ENCODE measurements at places on chromosomes 11 and 22.

- DNase-seq: peak; percentile 75
Measured at GRCh38 chr11:118224511-118225188, at the start of gene JAML. Gene JAML (minus strand): TSS chr11:118225011. CDS start chr11:118214866, 10,145 bp downstream.

DNA sequence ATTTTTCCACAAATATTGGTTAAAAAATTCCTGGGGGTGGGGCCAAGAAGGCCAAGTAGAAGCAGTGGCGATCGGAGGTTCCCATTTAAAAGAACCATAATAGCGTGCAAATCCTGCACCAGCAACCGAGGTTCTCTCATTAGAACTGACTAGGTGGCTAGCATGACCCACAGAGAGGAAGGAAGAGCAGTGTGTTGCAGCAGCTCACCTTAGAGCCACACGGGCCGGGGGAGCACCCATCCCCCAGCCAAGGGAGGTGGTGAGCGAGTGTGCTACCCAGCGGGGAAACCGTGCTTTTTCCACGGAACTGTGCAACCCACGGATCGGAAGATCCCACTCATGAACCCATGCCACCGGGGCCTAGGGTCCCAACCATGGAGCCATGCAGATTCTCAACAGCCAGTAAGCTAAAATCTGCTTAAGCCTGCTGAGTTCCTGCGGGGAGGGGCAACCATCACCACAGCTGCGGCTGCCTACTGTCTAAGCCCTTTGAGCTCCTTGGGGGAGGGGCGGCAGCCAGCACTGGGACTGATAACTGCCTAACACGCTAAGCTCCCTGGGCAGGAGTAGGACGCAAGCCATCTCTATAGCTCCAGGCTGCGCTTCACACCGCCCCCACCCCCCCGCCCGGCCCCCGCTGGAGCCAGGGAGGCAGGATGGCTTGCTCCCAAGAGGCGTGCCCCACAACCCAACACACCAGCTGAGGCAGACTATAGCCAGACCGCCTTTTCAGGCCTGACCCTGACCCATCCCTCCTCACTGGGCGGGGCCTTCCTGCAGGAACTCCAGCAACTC, 21.0 kb upstream of the HTATIP2 start:
- peak; percentile 54 for DNase-seq

GRCh38 chr11:60927600-60927999, 3.3 kb downstream of the TMEM132A start:
- no peak for DNase-seq

DNA sequence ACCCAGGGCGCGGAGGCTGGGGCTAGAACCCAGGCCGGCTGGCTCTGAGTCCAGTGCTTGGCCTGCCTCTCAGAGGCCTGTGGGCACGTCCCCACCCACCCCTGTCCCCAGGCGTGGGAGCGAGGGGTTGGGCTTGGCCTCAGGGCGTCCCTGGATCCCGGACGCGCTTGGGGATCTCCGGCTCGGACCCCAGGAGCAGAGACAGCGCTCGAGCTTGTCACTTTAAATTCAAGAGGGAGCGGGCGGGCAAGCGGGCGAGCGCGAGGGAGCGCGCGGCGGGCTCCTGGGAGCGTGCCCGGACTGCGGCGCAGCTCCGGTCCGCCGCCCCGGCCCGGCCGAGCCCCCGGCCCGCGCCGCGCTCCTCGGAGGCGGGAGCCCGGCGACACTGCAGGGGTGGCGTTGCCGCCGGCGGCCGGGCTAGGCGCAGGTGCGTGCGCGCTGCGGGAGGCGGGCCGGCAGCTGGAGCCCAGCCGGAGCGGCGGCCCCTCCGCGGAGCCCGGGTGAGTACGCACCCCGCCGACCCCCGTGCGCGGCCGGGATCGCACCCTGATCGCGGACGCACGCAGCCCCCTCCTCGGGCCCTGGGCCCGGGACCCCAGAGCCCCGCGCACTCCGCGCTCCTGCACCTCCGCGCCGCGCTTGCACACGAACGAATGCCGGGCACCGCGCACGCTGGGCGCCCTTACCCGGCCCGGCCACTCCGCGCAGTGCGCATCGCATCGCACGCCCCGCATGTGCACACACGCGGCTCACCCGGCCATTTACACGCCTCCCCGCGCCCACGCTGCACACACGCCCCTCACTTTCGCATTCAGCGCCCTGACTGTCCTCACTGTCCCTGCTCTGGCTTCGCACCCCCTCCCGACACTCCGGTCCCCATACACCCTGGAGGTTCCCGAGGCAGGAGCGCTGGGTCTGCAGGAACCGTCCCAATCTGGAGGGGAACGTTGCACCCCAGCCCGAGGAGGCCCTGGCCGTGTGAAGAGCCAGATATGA, at the start of gene SYT12:
SYT12 (plus strand) TSS at position 174 of the 996 bp plus-strand sequence. CDS start 7,011 bp downstream, outside the sequence.
- no peak for DNase-seq

DNA sequence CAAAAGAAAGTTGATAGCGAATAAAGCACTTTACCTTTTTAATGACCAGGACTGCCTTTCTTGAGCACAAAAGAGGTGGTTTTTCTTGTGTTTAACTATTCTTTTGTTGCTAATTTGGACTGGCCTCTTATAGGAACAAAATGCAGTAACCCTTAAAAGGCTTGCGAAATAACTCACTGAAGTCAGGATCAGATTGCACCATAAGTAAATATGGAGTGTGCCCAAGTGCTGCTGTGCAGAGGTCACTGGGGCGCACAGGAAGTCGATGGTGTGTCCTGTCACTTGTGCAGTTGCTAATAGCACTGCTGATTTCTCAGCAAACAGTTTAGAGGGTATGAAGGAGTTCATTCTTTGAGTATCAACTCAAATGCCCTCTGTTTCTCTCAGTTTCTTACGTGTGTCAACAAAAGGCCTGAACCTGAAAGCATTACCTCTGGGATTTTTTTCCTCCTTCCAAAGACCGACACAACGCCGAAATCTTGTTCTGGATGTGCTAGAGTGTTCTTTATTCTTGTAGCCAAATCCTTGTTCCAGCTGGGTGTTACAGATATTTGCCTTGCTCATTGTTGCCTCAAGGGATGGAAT, 71.3 kb downstream of the ATXN10 start:
- no peak for DNase-seq

- peak; percentile 68 for DNase-seq
Measured at GRCh38 chr22:26364066-26365015, 64.7 kb upstream of the ASPHD2 start.

DNA sequence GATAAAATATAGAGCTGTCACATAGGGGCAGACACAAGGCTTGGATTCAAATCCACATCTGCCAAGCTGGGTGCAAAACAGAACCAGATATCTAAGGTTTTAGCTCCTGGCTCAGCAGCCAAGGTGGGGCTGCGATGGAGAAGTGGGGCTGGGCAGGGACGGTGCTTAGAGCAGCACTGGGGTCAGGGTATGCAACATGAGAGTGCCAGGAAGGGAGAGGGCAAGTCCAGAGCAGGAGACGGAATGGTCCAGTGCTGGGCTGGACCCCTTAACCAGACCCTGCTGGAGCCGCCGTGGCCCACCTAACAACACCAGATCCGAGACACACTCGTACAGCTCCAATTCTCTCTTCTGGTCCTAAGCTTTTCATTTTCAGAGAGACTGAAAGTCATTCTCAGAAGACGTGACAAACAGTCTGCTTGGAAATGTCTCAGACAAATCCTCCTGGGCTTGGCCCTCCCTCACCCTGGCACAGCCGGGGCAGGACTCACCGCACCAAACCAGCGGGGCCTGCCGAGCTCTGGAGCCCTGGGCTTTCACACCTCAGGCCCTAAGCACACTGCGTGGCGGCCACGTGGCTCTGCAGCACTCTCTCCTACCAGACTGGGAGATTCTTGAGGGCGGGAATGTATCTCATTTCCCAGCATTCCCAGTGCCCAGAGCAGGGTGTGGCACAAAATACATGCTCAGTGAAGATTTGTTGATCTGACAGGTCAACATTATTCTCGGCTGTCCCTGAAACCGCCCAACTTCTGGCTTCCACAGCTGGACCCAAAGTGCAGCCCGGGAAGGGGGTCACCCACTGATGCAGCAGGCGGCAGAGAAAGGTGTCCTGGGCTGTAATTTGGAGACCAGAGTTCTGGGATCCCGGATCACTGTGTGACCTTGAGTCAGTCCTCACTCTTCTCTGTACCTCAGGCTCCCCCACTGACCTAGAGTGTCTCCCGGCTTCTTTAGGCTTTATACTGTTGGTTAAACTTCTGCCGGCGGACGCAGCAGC, 11.6 kb downstream of the LRRC32 start:
- no peak for DNase-seq

GRCh38 chr11:93287434-93287833, 43.1 kb upstream of the DEUP1 start:
- DNase-seq: no peak

DNA sequence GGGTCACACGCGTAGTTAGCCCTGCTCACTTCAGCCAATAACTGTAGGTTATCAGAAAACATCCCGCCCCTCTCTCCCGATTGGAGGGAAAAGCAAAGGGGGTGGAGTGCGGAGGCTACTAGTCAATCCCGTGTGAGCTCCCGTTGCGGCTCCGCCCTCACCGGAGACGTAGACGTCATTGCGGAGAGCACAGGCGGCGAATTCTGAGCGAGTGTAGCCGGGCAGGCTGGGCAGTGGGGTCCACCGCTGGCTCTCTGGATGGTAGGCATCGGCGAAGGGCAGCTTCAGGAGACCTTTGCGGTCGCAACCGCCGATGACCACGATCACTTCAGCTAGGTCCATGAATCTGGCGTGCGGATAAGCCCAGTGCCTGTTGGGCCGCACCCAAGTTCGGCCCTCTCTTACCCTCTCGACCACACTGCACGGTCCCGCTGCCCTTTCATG, 4.7 kb downstream of the KLHL35 start:
- DNase-seq: no peak

GRCh38 chr22:46443850-46444389, 93.5 kb downstream of the CELSR1 start:
- no peak for DNase-seq

- no peak for DNase-seq
Measured at GRCh38 chr22:34294476-34294875, 374.2 kb upstream of the LARGE1 start.

DNA sequence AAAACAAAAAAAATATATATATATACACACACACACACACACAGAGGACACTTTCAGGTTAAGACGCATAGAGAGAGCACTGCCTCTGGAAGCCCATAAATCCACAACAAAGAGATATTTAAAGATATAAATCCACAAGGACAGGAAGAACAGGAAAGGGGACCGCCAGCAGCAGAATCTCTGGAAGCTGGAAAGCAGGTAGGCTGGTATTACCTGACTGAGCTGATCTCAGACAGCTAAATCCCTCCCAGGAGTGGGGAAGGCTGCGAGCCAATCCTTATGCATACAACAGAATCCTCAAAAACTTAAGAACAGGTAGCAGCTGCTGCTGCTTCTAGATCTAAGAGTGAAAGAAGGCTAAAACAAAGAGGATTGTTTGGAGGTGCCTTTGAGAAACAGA, 1.8 kb upstream of the MCAT start:
- DNase-seq: no peak

DNA sequence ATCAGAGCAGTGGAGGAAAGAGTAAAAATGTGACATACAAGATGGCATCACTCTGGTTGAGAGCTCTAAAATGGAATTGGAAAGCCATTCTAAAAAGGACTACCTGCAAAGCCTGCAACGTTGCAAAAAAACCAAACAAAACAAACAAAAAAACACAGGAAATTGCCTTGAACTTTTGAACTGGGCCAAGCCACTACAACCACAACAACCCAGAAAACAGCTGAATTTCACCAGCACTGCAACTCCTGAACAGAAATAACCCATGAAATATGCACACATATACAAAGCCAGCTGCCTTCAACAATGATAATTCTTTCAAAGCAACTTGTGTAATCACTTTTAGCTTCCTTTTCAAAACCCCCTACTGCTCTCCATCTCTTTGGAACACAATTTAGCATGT, 326.6 kb upstream of the LRRC4C start:
- no peak for DNase-seq

DNA sequence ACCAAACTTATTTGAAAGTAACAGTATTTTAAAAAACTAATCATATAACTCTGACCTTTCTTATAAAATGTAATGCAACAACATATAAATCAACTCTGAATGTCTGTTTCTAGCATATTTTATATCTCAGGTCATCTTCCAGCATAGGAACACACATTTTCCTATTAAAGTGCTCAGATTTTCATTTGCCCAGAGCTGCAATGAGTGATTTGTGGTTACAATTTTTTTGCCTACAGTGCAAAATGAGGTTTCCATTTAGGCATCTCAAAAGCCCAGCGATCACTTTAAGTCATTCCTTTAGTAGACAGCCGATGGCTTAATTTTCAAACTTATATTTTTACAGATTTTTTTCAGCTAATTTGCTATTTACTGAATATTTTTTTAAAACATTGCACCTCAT, 1.0 kb downstream of the LYVE1 start:
- no peak for DNase-seq

DNA sequence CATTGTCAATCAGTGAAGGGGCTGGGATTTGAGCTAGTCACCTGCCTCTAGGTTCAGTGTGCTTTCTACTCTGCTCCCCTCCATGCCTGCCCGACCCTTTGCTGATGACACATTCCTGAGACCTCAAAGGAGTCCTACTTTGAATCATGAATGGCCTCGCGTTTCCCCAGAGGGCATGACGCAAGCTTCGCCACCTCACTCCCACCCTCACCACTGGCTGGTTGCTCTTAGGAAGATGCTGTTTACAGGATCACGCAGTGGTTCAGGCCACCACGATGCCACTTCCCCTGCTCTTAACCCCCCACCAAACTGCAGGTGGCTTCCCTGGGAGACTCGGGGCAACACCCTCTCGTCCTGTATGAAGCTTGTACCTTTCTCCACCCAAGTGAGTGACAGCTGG, 62.9 kb upstream of the B3GAT1 start:
- DNase-seq: peak; percentile 36

- DNase-seq: no peak
Measured at GRCh38 chr11:117600234-117600783, 196.7 kb downstream of the DSCAML1 start.

- no peak for DNase-seq
Measured at GRCh38 chr11:28899706-28900105, 791.5 kb downstream of the METTL15 start.

DNA sequence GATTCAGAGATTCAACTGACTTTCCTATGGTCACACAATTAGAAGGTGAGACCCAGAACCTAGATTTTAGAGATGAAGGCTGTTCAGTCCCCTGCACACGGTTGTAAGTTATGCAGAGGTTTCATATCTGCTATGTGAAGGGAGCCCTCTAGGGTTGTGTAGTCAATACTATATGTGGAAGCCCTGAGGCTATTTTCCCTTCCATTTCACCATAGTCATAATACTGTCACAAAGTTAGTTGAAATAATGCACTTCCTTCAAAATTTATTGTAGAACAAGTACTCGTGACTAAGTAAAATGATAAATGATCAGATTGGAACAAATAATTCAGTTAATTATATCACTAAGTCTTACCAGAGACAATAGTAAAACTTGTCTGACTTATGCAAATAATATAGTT, 48.8 kb downstream of the ENDOD1 start:
- DNase-seq: no peak
